NCI-H460 (cell line): ENCODE measurements at places on chromosomes 6 and 20. TPM values are rescaled to one million over a fixed set of nuclear protein-coding genes. Genes with fewer than 3 reads are reported as not detected.

Gene NFS1
- total RNA-seq, result 92.8 and 101 TPM in 2 replicates

Gene COL12A1
- total RNA-seq, result 0.20 and 0.64 TPM in 2 replicates

Gene CPXM1
- total RNA-seq, result not detected in 2 replicates

Gene SLC22A16
- not detected in 2 replicates for total RNA-seq

DNA sequence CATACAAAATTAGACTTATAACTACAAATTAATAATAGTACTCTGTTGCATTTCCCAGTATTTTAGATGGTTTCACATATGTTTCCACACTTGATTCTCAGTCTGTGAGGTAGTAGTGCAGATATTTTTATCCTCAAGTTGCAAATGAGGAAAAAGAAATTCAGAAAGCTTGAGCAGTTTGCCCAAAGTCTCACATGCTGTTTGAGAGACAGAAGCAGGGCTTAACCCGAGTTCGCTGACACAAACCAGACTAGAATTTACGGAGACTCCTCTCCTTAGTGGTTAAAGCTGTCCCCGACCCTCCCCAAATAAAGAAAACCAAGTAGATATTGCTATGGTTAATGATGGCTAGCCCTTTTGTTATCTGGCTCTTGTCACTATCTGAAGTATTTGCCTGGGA lies 126.2 kb downstream of the TIAM2 start:
- no peak for DNase-seq

- no peak for DNase-seq
Observed at GRCh38 chr6:70112716-70113115, 190.2 kb downstream of the COL9A1 start.

GRCh38 chr20:37742131-37742530 lies 48.3 kb downstream of the CTNNBL1 start:
- DNase-seq, result no peak

GRCh38 chr6:159797554-159797953 lies 2.5 kb upstream of the PNLDC1 start:
- no peak for DNase-seq

DNA sequence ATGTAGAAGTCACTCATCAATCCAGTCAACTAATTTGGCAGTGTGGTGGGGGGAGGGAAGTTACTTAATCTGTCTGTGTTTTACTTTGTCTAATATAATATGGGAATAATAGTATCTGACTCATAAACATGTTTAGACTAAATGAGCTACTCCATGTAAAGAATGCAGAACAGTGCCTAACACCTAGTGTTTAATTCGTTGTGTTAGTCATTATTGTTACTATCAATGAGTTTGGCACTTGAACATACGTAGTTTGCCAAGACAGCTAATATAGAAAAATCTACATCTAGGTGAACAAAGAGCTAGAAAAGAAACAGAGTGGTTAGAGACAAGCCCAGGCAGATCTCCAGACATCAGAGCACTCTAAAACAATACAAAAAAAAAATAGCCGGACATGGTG lies 49.1 kb downstream of the IRAK1BP1 start:
- DNase-seq, result no peak

- no peak for DNase-seq
Observed at GRCh38 chr6:39169448-39170344, 54.7 kb upstream of the SAYSD1 start.

DNA sequence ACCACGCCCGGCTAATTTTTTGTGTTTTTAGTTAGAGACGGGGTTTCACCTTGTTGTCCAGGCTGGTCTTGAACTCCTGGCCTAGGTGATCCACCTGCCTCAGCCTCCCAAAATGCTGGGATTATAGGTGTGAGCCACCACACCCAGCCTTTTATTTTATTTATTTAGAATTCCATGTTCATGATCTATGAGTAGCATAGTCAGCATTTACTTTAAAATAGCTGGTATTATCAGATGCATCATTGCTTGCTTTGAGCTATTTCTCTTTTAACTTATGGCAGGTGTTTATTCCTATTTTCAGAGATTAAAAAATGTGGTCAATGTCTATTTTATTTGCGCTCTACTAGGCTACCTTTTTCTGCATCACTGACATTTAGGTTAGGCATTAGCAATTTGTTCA lies 152.0 kb downstream of the UTRN start:
- no peak for DNase-seq

- no peak for DNase-seq
Observed at GRCh38 chr6:109008537-109009235, 86.0 kb downstream of the SESN1 start.

- DNase-seq, result peak; percentile 54
Observed at GRCh38 chr6:28940294-28940857, 16.6 kb upstream of the TRIM27 start.

DNA sequence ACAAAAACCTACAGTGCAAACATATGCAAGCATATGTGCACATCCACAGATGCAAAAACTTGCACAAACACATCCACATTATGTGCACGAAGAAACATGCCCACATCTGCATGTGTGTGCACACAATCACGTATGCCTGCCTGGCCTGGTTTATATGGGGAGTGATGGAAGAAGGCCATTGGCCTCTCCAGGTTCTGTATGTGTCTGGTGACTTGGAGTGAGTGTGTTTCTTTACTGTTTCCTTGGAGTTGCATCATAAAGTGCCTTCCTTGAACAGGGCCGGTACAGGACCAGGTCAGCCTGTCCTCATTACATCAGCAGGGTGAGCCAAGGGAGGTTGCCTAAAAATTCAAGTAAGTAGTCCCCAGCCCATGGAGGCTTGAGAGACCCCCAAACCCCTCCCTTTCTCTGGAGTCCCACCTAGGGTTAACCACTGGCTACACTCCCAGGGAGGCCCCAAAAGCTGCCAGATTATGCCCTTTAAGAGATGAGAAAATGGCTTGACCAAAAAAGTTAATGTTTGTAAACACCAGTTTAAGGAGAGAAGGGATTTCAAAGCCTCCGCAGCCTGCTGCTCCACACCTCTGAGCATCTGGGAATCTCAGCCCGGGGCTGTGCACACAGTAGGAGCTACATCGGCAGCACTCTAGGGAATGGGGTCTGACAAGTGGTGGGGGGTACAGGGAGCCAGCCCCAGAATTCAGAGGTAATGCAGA lies 140.8 kb downstream of the VEGFA start:
- peak; percentile 85 for DNase-seq

DNA sequence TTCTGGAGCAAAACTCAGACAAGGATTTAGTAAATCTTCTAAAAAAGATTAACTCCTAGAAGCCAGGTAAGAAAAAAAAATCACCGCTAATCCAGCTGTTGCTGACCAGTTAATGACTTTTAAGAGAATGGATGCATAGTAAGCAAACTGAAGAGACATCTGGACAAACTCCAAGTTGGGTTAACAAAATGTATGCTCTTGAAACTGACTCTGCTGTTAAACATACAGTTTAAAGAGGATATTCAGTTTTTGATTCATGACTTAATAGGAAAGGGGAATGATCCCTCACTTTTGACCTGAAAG lies 70.4 kb downstream of the PLAGL1 start:
- DNase-seq, result no peak

DNA sequence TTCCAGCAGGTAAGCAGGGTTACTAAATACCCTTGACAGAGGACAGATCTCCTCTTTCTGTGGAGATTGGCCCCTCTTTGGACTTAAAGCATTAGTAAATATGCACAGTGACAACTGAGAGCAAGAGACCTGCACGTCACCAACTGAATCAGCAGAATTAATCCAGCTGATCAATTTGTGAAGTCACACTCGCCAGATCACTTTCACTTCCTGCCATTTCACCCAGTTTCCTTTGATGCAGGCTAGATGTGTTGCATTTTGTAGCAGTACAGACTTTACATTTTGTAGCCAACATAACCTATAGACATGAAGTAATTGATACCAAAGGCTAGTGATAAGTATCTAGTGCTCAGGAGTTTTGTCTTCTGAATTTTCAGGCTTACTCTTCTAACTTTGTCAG lies 11.9 kb downstream of the SYNE1 start:
- DNase-seq, result no peak

DNA sequence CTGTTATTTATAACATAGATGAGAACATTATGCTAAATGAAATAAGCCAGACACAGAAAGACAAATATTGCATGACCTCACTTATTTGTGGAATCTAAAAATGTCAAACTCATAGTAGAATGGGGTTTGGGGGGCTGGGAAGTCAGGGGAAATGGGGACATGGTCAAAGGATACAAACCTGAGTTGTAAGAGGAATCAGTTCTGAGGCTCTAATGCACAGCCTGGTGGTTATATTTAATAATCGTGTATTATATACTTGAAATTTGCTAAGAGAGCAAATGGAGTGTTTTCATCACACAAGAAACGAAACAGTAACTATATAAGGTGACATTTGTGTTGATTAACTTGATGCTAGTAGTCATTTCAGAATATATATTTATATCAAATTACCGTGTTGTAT lies 40.8 kb upstream of the GFOD1 start:
- DNase-seq, result no peak

- DNase-seq, result no peak
Observed at GRCh38 chr6:46160102-46160501, 10.7 kb downstream of the ENPP5 start.

- DNase-seq, result no peak
Observed at GRCh38 chr6:119283979-119284545, 65.5 kb downstream of the MAN1A1 start.

DNA sequence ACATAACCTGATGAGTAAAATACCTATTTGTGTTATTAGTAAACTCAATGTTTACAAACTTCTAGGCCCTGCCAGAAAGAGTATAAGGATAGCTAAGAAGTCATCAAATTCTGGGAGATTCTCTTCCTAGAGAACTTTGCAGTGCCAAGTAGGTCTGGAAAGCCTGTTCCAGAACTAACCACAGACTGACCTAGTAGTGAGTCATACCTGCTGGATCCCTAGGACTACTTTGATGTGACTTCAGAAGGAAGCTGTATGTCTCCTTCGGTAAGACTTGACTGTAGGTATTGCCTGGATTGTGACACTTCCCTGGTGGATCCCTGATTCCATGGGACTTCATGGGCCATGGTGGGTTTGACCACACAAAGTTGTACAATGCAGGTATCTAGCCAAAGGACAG lies 131.7 kb downstream of the DNAH8 start:
- no peak for DNase-seq

GRCh38 chr20:14726591-14726990 lies 389.2 kb upstream of the FLRT3 start:
- no peak for DNase-seq

DNA sequence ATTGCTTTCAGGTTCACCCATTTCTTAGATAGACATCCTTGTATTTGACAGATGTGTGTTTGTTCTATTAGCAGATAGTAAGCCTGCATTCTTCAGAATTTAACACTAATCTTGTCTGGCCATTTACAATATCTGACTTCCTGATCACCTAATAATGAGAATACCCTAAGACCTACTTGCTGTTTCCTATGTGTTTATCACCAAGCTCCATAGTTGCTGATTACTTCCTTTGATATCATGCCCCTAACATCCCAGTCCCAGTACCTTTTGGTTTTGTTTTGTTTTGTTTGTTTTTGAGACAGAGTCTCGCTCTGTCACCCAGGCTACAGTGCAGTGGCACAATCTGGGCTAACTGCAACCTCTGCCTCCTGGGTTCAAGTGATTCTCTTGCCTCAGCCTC lies 143.6 kb upstream of the DST start:
- DNase-seq, result no peak

- DNase-seq, result no peak
Observed at GRCh38 chr6:143449082-143449713, 1.3 kb downstream of the ADAT2 start.

DNA sequence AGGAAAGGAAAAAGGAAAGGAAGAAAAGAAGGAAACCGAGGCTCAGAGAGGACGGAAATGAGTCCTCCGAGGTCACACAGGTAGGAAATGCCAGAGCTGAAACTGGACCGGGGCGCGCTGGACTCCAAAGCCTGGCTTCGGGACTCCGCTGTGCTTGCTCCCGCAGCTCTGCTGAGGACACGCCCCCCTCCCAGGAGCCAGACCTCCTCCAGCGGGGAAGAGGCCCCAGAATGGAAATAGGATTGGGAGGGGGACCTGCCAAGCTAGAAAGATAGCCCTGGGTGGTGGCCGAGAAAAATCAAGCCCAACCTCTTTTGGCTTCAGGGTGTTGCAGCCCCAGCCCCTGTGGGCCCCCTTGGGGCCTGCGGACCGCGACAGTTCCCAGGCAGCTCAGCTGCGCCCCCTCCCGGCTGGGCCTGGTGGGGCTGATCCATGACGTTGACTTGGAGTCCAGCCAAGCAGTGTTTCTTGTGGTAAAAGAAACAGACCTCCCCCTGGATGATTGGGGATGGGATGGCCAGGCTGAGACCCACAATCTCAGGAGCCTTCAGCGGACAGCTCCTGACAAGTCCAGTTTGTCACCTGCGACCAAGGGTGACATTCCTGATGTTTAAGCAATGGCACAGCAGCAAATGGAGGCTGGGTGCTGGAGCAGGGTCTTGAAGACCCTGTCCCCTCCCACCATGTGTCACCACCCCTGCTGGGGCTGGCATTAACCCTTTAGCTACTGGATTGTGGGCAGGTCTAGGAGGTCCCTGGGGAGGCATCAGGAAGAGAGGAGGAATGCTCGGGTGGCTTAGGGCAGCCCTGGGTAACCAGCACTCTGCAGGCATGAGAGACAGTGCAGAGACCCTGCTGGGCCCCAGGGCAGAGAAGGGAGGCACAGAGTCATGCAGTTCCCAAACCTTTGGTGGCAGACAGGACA lies 55.4 kb downstream of the RIPOR3 start:
- peak; percentile 45 for DNase-seq
